Endothelial cell of umbilical vein (primary cell): ENCODE measurements at places on chromosomes 6 and 20. TPM values are rescaled to one million over a fixed set of nuclear protein-coding genes. Genes with fewer than 3 reads are reported as not detected.
A peak's percentile ranks its signal among the peaks of the same experiment; 100 is the strongest.

CNR1 gene
- not detected in 2 replicates for total RNA-seq

HAO1 gene
- not detected in 2 replicates for total RNA-seq

PRPH2 gene
- 0.40 and 0.48 TPM in 2 replicates for total RNA-seq

FHL5 gene
- not detected in 2 replicates for total RNA-seq

RSPH4A gene
- 0.15 and 0.18 TPM in 2 replicates for total RNA-seq

MARCKS gene
- 315 and 320 TPM in 2 replicates for total RNA-seq

ENPP1 gene
- 1.4 and 1.5 TPM in 2 replicates for total RNA-seq

BHLHE23 gene
- not detected in 2 replicates for total RNA-seq

PMEPA1 gene
- 31.6 and 47.1 TPM in 2 replicates for total RNA-seq

DNA sequence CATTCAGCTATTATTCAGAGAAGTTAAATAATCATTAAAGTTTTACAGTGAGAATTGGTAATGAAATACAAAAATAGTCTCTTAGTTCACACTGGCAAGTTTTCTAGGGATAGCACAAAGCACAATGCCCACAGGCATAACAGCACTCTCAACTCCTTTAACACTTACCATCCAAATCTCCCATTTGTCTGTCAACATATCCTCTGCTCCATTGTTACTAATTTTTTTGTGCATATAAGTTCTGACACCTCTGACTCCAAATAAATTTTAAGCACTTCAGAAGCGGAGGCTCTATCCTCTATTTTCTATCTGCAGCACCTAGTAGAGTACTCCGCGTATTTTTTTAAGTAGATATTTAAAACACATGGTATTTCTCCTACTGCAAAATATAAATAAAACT is 15.6 kb upstream of the RSPO3 start:
- DNase-seq, result no peak

GRCh38 chr6:16243055-16243454 is 4.7 kb downstream of the GMPR start:
- DNase-seq, result peak; percentile 44

- no peak for DNase-seq
These were observed 2.7 kb upstream of the CD24 start for GRCh38 chr6:106977246-106977645.

- no peak for DNase-seq
These were observed 74.0 kb upstream of the SULF2 start for GRCh38 chr20:47859278-47859677.

DNA sequence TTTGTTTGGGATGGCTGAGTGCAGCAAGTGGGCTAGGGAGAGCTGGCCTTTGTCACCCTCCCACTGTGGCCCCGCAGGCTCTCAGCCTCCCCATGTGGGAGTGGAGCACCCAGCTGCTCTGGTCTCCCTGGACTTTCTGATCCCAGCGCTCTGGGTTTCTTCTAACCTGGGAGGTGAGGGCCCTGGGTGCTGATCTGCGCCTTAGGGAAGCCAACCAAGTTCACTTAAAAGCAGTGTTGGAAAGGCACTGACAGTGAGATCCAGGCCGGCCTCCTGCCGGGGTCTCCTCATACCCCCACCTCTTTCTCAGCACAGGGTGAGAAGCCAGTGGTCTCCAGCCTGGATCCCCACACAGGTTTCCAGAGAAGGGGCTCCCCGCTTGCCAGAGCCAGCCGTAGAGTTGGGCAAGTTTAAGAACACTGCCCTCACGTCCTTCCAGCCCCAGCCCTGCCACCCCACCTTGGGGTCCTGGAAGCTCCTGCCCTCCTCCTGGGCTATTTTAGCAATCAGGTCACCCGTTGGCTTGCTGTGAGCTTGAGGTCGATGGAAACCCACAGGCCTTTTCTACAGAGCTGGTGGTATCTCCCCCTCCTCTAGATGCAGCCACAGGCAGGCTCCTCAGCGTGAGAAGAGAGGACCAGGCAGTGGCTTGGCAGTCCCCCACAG is 9.6 kb downstream of the C20orf203 start:
- no peak for DNase-seq

GRCh38 chr6:51350308-51350904 is 531.7 kb downstream of the TFAP2B start:
- no peak for DNase-seq

- DNase-seq, result no peak
These were observed 22.2 kb downstream of the PLCG1 start for GRCh38 chr20:41159547-41159946.

DNA sequence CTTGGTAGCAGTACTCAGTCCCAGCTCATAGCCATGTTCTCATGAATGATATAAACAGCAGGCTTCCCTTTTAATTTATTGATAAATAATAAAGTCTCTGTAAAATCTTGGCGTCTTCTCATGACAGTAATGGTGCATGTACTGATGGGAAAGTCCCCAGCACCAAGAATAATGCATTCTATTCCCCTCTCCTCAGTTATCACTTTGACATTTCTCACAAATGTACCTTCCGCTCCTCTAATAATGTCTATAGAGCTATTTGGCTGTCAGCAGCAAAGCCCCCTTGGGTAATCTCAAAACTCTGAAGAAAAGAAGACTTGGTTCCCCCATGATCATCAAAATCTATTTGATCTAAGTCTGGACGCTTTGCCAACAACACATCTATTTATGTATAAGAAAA is 185.0 kb upstream of the SPTLC3 start:
- DNase-seq, result no peak

GRCh38 chr20:49457444-49457843 is 25.0 kb downstream of the KCNB1 start:
- DNase-seq, result no peak

GRCh38 chr20:36062799-36063198 is 91.7 kb upstream of the EPB41L1 start:
- DNase-seq, result no peak

GRCh38 chr6:11770546-11771466 is 7.8 kb downstream of the ADTRP start:
- peak; percentile 93 for DNase-seq

- no peak for DNase-seq
These were observed 28.5 kb downstream of the BCAS4 start for GRCh38 chr20:50823319-50823718.

GRCh38 chr20:46939031-46939965 is 44.7 kb downstream of the EYA2 start:
- peak; percentile 1 for DNase-seq

- no peak for DNase-seq
These were observed 17.9 kb downstream of the AHI1 start for GRCh38 chr6:135479601-135480000.

- DNase-seq, result peak; percentile 34
These were observed 7.0 kb upstream of the DSTN start for GRCh38 chr20:17562804-17563305.

DNA sequence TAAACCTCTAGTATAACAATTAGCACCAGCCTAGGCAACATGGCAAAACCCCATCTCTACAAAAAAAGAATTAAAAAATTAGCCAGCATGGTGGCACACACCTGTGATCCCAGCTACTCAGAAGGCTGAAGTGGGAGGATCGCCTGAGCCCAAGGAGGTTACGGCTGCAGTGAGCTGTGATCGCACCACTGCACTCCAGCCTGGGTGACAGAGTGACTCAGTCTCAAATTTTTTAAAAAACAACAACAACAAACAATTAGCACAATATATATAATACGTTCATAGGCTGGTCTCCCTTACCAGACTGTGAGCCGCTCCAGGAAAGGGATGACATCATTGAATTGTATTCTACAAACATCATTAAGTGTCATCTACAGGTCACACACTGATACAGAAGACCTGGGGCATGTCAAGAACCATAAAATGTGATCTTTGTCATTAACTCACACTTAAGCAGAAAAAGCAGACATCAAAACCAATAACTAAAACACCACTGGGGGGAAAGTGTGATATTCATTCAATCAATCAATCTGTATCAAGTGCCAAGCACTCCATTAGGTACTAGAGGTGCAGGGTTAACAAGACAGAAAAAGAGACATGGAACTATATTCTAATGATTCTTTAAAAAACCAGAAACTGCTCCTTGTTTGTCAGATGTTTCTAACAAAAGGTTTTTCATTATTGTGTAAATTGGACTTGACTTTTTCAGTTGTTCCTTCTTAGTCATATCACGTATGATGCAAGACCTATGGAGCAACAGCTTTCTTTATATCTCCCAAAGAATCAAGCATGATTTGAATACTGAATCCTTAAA is 17.8 kb downstream of the MAP3K5 start:
- DNase-seq, result peak; percentile 19

DNA sequence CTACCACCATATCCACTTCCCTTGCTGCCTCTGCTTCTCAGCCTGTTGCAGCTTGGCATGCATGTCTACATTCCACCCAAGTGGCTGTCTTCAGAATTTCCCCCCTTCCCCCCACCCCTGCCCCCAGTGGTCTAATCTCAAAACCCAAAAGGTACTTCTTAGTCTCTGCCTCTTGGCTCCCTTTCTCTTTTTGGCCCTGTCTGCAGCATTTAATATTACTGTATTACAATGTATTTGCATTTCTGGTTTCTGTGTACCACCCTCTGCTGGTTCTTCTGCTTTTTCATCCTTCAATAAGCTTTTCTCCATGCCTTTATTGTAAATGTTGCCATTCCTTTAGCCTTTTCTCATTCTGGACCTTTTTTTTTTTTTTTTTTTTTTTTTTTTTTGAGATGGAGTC is 43.0 kb downstream of the RPRD1B start:
- no peak for DNase-seq

GRCh38 chr6:75489025-75489424 is 4.6 kb downstream of the FILIP1 start:
- peak; percentile 78 for DNase-seq

- no peak for DNase-seq
These were observed 41.6 kb downstream of the IYD start for GRCh38 chr6:150410399-150410798.

GRCh38 chr6:15434263-15434662 is 188.4 kb downstream of the JARID2 start:
- no peak for DNase-seq

- no peak for DNase-seq
These were observed 253.6 kb upstream of the EXOC2 start for GRCh38 chr6:946546-946945.

DNA sequence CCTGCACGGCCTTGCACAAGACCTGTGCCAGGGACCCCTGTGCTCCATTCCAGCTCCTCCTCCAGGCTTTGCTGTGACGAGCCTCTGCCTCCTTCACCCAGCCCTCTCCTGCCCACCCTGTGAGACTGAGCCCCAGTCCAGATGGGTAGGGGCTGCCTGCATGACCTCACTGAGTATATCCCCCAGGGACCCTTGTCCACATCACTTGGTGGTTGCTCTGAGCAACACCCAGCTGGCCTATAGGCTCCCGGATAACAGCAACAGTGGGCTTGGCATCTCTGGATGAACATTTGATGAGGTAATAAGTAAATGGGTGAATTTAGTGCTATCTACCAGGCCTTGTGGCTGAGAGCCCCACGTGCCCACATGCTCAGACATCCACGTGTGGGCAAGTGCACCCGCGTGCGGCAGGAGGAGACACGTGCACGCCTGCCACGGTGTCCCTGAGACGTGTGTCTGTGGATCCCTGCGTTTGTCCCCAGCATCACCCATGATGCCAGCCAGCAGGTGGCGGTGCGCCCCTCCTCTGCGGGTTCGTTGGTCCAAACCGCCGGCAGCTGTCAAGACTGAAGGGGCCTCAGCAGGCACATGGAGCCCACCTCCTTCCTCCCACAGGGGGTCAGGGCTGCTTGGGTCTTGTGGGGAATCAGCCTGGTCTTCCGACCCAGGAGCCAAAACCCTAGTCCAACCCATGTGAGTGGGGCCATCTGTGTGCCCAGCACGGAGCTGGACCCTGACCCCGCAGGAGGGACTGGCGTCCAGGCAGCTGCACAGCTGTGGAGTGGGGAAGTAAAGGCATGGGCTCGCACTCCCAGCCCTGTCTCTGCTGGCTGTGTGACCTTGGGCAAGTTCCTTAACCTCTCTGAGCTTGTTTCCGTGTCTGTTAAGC is 45.9 kb downstream of the FGD2 start:
- peak; percentile 79 for DNase-seq

GRCh38 chr20:47464380-47465101 is 37.1 kb upstream of the NCOA3 start:
- peak; percentile 94 for DNase-seq

DNA sequence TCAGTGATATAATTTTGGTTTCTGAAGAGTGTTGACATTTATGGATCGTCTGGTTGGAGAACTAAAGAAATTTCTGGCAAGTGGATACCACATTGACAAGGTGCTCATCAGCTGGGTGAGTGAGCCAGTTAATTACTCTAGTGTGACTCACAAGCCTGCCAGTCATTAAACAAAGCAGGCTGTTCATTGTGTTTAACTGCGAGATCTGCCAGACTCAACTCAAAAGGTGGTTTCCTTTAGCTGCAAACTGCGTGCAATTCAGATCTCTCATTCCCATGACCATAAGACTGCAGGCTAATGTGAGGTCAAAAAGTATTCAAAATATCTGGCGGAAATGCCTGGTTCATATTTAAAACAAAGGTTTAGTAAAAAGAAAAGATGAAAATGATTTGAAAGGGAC is 32.5 kb upstream of the IYD start:
- DNase-seq, result peak; percentile 63

GRCh38 chr20:51156041-51156982 is 133.4 kb upstream of the KCNG1 start:
- no peak for DNase-seq

- no peak for DNase-seq
These were observed 954 bp downstream of the HSD17B8 start for GRCh38 chr6:33205191-33206026.

- no peak for DNase-seq
These were observed 671 bp downstream of the BPHL start for GRCh38 chr6:3119040-3119723.
